Endothelial cell of umbilical vein (primary cell): ENCODE measurements at places on chromosomes 4 and X. TPM values are rescaled to one million over a fixed set of nuclear protein-coding genes. Genes with fewer than 3 reads are reported as not detected.
A peak's percentile ranks its signal among the peaks of the same experiment; 100 is the strongest.

- no peak for DNase-seq
These were observed 47.5 kb upstream of the NKX1-1 start for GRCh38 chr4:1453731-1454130.

DNA sequence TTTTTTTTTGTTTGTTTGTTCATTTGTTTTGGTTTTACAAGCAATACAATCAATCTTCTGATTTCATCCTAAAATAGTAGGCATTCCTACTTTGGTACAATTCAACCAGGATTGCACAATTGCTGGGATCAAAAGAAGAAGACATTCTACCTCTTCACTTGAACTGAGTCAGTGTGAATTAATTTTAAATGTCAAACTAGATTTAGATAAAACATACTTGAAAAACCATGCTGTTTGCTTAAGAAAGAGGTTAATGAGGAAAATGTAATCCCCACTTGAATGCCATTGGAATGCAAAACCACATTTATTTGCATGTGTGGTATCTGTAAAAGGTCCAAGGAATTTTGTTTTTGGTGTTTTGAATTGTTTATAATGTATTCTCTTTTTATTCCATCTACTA, 40.5 kb downstream of the HAND2 start:
- no peak for DNase-seq

ERCC6L gene
- polyA plus RNA-seq: 0.62 and 0.92 TPM in 2 replicates

TGIF2LX gene
- not detected in 2 replicates for polyA plus RNA-seq

ADH1C gene
- polyA plus RNA-seq: not detected in 2 replicates

DNA sequence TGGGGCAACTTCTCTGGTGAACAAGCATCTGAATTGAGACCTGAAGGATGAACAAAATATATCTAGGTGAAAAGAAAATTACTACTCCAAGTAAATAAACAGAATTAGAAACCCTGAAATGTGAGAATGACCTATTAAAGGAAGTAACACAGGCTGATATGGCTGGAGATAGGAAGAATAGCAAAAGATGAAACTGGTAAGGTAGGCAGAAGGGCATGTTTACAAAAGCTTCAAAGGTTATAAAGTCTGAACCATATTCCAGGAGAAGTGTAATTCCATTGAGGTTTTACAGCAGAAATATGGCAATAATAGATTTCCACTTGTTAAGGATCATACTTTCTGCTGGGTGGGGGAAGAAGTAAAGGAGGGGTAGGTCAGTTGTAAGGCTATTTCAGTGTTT, 452.0 kb downstream of the GBA3 start:
- DNase-seq: no peak

PPP3CA gene
- polyA plus RNA-seq: 6.6 and 7.0 TPM in 2 replicates

- DNase-seq: no peak
These were observed 365.7 kb upstream of the CPEB2 start for GRCh38 chr4:14636563-14636962.

RNF150 gene
- polyA plus RNA-seq: 0.19 and 0.35 TPM in 2 replicates

SSX4 gene
- polyA plus RNA-seq: not detected in 2 replicates

DNA sequence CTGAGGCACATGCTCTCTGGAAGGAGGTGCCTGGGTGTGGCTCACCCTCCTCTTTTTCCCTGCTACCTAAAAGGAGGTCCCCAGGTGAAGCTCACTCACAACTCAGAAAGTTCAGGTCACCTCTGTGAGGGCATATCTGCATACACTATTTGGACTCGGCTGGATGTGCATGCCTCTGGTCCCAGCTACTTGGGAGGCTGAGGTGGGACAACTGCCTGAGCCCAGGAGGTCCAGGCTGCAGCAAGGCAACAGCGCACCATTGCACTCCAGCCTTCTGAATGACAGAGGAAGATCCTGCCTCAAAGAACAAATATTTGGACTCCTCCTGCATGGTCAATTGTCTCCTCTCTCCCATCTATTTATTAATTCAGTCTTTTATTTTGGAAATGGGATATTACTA, 46.4 kb downstream of the CPLX1 start:
- DNase-seq: no peak

- peak; percentile 41 for DNase-seq
These were observed 17.2 kb upstream of the MRPL1 start for GRCh38 chr4:77845400-77845799.

GRCh38 chr4:60930866-60931265, 269.3 kb upstream of the ADGRL3 start:
- no peak for DNase-seq

DAPP1 gene
- polyA plus RNA-seq: not detected in 2 replicates

RNF128 gene
- not detected in 2 replicates for polyA plus RNA-seq

- peak; percentile 83 for DNase-seq
These were observed 76.0 kb downstream of the ABLIM2 start for GRCh38 chr4:8082517-8083055.

GYG2 gene
- 0.05 and 0.12 TPM in 2 replicates for polyA plus RNA-seq

GRCh38 chr4:123017636-123018395, 95.4 kb upstream of the NUDT6 start:
- peak; percentile 76 for DNase-seq

GRCh38 chr4:107492566-107492965, 227.5 kb downstream of the PAPSS1 start:
- no peak for DNase-seq

GRCh38 chr4:115770046-115770543, 656.7 kb upstream of the NDST4 start:
- no peak for DNase-seq

GRCh38 chr4:61224573-61224972, 24.4 kb downstream of the ADGRL3 start:
- DNase-seq: no peak

- no peak for DNase-seq
These were observed 47.0 kb downstream of the FTHL17 start for GRCh38 chrX:31024866-31025265.

GCNA gene
- 0.92 and 1.0 TPM in 2 replicates for polyA plus RNA-seq

DNA sequence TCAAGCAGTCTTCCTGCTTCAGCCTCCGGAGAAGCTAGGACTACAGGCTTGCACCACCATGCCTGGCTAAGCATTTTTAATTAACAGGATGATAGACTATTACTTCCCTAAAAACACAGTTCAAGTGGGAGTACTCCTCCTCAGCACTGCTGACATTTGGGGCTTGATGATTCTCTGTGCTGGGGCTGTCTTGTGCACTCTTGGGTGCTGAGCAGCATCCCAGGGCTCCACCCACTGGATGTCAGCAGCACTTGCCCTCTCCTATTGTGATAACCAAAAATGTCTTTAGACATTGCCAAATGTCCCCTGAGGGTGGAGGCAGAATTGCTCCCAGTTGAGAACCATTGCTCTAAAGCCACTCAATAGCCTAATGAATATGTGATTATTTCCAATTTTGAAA, 60.4 kb downstream of the CLCN4 start:
- no peak for DNase-seq

CC2D2A gene
- 10.2 and 10.6 TPM in 2 replicates for polyA plus RNA-seq

- no peak for DNase-seq
These were observed 22.2 kb downstream of the TMPRSS11A start for GRCh38 chr4:67941074-67941473.

DNA sequence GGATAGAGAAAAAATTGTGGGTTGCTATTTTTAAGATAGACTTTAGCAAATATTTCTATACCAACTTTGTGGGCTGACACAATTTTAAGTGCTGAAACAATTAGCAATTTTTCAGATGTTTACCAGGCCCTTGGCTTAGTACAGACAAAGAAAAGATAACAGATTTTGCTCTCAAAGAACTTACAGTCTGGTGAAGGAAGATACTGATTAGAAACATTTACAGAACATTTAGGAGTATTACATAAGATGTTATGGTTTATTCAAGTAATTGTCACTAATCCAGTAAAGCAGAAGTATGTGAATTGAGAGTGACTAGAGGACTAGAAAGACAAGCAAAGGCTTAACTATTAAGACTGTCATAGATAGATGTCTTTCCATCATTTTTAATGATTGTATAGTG, 35.3 kb upstream of the NDUFC1 start:
- no peak for DNase-seq

DNA sequence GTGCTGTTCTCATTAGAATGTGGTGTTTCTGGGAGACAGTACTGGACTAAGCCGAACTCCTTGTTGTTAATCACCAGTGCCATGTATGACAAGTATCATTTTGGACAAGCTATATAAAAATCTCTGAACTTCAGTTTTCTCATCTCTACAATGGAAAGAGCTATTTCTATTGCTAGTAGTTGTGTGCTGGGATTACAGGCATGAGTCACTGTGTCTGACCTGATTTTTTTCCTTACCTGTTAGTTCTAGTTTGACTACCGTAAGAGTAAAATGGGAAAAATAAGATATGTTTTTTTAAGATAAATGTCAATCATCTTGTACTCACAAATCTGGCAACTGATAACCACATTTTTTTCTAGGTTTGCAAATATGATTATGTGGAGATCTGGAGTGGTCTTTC, 192.3 kb downstream of the TLL1 start:
- DNase-seq: no peak

SLC7A11 gene
- polyA plus RNA-seq: 22.8 and 28.4 TPM in 2 replicates

GRCh38 chr4:159212675-159213293, 109.9 kb downstream of the RAPGEF2 start:
- no peak for DNase-seq

GRCh38 chr4:3331511-3332394, 38.9 kb downstream of the RGS12 start:
- DNase-seq: peak; percentile 86

- no peak for DNase-seq
These were observed 156.3 kb downstream of the BCOR start for GRCh38 chrX:39941332-39941920.

TMEM184C gene
- 8.4 and 10.3 TPM in 2 replicates for polyA plus RNA-seq

KIAA1210 gene
- polyA plus RNA-seq: not detected in 2 replicates

RS1 gene
- not detected in 2 replicates for polyA plus RNA-seq

DNA sequence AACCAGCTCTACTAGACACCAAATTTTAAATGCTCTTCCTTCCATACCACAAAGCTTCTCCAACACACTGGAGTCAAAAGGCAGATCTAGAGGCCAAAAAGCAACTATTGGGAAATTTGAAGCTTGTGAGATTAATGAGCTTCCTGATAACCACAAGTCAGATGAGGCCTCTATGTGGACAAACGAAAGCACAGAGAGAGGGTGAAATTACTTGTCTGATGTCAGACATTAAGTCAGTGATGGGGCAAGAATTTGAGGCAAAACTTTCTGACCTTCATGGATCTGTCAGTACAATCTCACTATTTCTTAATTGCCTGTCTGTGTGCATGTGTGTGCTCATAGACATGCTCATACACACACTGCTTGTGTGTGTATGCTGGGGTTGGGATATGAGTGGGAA, 103.6 kb downstream of the GUCY2F start:
- no peak for DNase-seq

GRCh38 chr4:54581807-54582206, 76.0 kb upstream of the KIT start:
- no peak for DNase-seq

EREG gene
- polyA plus RNA-seq: not detected in 2 replicates

- no peak for DNase-seq
These were observed 85.7 kb downstream of the FAM53A start for GRCh38 chr4:1598206-1599025.

- DNase-seq: no peak
These were observed 12.1 kb downstream of the LAMP2 start for GRCh38 chrX:120456973-120457372.

DNA sequence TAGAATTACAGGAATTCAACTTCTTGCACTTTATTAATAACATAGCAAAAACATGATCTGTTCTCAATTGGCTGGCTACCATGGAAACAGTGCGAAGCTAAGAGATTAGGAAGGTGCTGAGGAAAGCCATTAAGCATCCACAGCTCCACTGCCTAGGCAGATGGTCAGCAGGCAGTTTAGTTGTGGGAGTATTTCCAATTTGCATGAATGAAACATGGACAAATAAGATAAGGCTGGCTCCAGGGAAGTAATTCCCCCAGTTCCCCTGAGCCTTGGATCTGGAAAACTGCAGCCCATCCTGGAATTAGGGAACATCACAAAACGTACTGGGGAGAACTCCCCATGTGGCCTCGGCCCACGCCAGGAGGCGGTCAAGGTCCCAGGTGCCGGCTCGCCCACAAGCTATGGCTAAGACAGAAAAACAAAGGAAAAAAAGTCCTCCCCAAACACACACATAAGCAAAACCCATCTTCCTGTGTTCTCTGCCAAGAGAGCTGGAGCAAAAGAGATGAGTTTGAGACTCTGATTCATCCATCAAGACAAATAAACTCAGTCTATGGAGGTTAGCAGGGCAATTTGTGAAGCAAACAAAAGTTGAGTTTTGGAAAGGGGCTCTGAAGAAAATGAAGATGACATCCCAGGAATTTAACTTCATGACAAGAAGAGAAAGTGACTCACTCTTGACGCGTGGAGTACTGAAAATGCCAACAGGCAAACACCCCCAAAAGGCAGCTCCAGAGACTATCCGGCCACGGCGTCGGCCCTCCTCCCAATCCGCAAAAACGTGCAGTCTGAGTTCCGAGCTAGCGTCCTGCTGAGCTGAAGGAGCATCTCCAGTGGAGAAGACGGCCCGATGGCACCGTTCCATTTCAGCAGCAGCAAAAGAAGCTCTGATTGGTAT, 45.1 kb downstream of the IGFBP7 start:
- DNase-seq: peak; percentile 87

DNA sequence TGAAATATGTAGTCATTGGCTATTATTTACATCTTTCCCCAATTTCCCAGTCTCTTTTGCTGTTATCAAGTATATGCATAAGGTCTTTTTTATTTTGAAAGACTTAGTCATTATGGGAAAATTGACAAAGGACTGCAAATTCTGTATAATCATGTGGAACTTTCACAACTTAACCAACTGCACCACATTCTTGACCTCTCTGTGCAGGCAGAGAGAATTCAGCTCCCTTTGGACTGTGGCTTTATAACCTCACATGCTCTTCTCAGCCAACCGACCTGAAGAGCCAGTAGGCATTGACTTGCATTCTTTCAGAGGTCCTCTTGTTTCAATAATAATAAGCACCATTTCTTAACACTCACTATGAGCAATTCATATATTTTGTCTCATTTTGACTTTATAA, 66.9 kb downstream of the ANXA3 start:
- no peak for DNase-seq

- DNase-seq: no peak
These were observed 464.4 kb downstream of the TRIML1 start for GRCh38 chr4:188603646-188604045.

ANTXR2 gene
- polyA plus RNA-seq: 4.6 and 6.6 TPM in 2 replicates

- no peak for DNase-seq
These were observed 565.1 kb upstream of the NDST4 start for GRCh38 chr4:115678425-115678941.

- DNase-seq: no peak
These were observed 68.5 kb downstream of the EFNB1 start for GRCh38 chrX:68897118-68897945.

DNA sequence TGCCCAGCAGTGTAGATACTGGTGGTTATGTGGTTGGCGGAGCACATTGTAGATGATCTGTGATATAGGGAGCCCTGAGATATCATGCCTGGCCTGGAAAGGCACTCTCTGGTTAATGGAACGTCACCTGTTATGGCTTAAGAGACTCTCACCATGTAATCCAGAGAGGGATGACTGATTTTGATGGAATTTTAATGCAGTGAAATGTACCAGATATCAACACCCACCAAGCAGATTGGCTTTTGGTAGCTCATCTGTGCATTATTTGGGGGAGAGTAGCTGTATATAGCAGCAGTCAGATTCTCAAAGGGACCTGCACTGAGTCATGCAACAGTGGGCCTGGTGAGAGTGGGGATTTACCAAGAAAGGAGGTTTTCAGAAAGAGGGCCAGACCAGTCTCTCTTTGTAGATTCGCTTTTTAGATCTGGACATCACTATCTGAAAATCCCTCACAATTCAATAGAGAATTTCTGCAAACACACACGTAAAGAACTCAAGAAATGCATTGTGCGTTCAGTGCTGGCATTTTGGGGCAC, 17.3 kb downstream of the TSC22D3 start:
- no peak for DNase-seq
